ENCODE measurements at places on chromosomes 1 and 21.
A peak's percentile ranks its signal among the peaks of the same experiment; 100 is the strongest.

DNA sequence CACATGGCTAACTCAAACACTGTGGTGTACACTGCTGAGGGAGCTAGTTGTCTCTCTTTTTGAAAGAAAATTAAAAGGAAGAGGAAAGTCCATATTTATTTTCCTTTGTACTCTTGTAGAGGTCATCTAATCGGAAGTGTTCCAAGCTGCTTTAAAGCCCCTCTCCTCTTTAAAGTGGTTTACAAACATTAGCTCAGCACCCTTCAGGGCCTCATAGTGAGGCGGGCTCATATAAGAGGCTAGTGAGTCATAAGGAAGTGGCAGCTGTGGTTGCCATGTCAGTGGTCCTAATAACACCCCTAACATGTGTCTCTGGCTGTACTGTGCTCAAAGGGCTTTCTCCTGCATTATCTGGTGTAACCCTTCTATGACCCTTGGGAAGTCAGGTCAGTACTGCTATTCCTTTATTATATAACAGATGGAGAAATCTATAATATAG, 104.4 kb upstream of the SERBP1 start:
- no peak overlapping the region for H3K4me3 ChIP-seq
- no peaks in the 10 kb centered on the region for H3K36me3 ChIP-seq
- DNase-seq, result peak; percentile 55

- no peaks in the 10 kb centered on the region for H3K27me3 ChIP-seq
- DNase-seq, result no peak
- H3K4me3 ChIP-seq, result no peak overlapping the region
- H3K36me3 ChIP-seq, result no peaks in the 10 kb centered on the region
- no peak overlapping the region for H3K27ac ChIP-seq
Measured at GRCh38 chr1:178607718-178608408, 95.0 kb downstream of the TEX35 start.

DNA sequence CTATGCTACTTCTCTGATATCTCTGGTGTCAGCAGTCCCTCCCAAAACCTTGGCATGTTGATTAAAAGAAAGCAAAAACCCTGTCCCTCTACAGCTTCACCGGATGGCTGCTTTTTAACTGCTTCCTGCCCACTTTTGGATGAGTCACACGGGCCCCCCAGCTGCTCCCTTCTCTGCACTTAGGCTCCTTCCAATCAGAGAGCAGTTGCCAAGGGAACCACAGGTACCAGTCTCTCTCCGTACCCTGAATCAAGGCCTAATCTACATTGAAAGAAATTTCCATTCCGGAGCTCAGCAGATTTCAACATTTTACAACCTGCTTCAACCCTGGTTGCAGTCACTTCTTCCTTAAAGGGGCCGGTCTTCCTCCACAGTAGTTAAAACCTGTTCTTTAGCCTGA, 70.6 kb upstream of the GJB5 start:
- H3K36me3 ChIP-seq, result no peaks in the 10 kb centered on the region
- peaks cover 8% of the 10 kb centered on the region for H3K4me1 ChIP-seq
- no peak overlapping the region for H3K4me3 ChIP-seq
- no peak for DNase-seq

DNA sequence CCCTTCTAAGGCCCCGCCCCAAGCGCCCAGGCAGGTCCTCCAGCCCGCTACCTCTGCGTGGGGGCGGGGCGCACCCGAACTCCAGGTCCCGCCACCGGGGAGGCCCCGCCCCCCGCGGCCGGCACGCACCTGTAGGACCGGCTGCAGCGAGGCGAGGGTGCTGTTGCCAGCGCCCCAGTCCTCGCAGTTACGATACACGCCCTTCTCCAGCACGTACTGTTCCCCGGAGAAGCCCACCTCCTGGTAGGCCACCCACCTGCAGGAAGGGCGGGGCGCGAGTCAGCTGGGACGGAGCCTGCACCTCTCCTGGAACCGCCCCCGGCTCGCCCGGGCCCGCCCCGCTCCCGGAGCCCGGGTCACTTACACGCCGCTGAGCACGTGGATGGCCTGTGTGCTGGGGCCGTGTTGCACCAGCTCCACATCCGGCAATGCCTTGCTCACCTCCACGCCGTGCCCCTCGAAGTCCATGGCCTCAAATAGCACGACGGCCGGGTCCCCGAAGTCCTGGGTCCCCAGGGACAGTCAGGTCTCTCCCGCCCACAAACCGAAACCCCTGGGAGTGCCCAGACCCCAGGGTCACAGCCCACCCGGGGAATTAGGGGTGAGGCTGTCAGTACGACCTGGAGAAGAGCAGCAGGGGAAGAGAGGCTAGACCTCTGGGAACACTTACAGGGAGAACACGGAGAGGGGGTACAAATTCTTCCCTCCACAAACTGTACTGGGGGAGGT, 17.3 kb downstream of the CRYBG2 start:
- DNase-seq, result peak; percentile 93
- peaks cover 10% of the 10 kb centered on the region for H3K27me3 ChIP-seq
- peak overlapping the region; percentile 61 for H3K4me3 ChIP-seq
- H3K27ac ChIP-seq, result no peak overlapping the region
- no peaks in the 10 kb centered on the region for H3K36me3 ChIP-seq
- peaks cover 18% of the 10 kb centered on the region for H3K4me1 ChIP-seq

- H3K27me3 ChIP-seq, result no peaks in the 10 kb centered on the region
- H3K36me3 ChIP-seq, result no peaks in the 10 kb centered on the region
- H3K27ac ChIP-seq, result no peak overlapping the region
- no peak for DNase-seq
- H3K4me3 ChIP-seq, result no peak overlapping the region
Measured at GRCh38 chr1:200364831-200365230, 45.0 kb downstream of the ZNF281 start.

- no peak for DNase-seq
- H3K27me3 ChIP-seq, result no peaks in the 10 kb centered on the region
- H3K36me3 ChIP-seq, result peaks cover 18% of the 10 kb centered on the region
- no peak overlapping the region for H3K4me3 ChIP-seq
- H3K4me1 ChIP-seq, result peaks cover 70% of the 10 kb centered on the region
Measured at GRCh38 chr1:39416609-39417008, 74.8 kb upstream of the BMP8A start.

DNA sequence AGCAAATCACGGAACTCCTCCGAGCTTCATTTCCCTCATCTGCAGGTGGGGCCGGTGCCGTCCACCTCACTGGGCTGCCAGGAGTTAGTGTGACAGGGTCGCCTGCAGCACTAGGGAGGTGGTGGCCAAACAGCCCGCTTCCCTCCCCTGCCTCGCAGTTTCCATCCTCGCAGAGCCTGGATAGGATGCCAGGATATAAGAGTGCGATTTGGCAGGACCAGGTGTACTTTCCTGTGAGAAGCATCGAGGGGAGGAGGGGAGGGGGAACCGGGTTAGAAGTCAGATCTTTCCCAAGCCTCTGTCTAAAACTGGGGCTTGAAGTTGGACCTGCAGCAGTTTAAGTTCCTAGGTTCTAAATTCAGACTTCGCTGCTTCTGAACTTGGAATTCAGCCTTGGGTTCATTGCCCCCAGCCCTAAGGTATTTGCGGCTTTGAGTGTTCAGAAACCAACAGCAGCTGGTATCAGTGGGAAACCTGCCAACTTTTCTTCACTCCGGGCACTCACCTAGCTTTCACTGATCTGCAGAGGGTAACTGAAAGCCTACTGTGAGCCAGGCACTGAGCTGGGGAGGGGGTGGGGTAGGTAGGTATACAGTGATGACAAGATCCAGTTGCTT, 1.7 kb upstream of the JUN start:
- H3K27me3 ChIP-seq, result no peaks in the 10 kb centered on the region
- peak overlapping the region; percentile 86 for H3K4me3 ChIP-seq
- peaks cover 10% of the 10 kb centered on the region for H3K36me3 ChIP-seq
- peak overlapping the region; percentile 100 for H3K27ac ChIP-seq
- peak; percentile 80 for DNase-seq

DNA sequence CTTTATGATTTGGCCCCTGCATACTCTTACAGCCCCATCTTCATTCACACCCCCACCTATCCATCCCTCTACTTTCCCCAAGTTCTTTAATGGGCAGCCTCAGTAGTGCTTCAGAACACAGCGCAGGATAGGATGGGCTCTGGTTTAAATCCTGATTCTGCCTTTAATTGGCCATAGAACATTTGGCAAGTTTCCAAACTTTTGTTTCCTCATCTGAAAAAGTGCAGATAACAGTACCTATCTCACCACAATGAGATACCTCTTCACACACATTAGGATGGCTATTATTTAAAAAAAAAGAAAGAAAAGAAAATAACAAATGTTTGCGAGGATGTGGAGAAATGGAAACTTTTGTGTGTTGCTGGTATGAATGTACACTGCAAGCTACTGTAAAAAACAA, 142.5 kb upstream of the VANGL1 start:
- no peak for DNase-seq
- H3K4me3 ChIP-seq, result no peak overlapping the region
- no peaks in the 10 kb centered on the region for H3K36me3 ChIP-seq
- no peaks in the 10 kb centered on the region for H3K4me1 ChIP-seq

- no peak for DNase-seq
- no peaks in the 10 kb centered on the region for H3K27me3 ChIP-seq
- H3K4me3 ChIP-seq, result no peak overlapping the region
- H3K36me3 ChIP-seq, result no peaks in the 10 kb centered on the region
- H3K4me1 ChIP-seq, result no peaks in the 10 kb centered on the region
Measured at GRCh38 chr1:242019018-242019417, 20.1 kb upstream of the MAP1LC3C start.

GRCh38 chr1:152768847-152769533, 6.0 kb upstream of the LCE1F start:
- no peak overlapping the region for H3K4me3 ChIP-seq
- no peaks in the 10 kb centered on the region for H3K4me1 ChIP-seq
- H3K27me3 ChIP-seq, result no peaks in the 10 kb centered on the region
- no peaks in the 10 kb centered on the region for H3K36me3 ChIP-seq
- H3K27ac ChIP-seq, result no peak overlapping the region

DNA sequence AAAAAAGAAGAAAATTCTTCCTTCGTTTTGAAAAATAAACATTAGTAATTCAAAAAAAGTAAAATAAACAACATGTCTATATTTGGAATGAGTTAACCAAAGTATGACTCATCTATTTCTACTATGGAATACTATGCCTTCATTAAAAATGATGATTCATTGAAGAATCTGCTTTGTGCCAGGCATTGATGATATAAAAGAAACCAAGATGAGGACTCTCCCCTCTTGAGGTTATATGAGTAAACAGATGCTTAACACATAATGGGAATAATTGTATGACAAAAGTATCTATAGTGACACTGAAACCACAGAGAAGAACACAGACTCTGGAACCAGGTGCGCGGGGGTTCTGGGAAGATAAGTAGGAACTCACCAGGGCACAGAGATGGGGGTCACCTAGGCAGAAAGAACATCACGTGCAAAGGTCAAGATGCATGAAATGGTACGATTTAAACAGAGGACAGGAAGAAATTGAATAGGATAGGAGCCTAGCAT, 18.8 kb downstream of the ELF3 start:
- peaks cover 5% of the 10 kb centered on the region for H3K4me1 ChIP-seq
- no peak overlapping the region for H3K4me3 ChIP-seq
- H3K27ac ChIP-seq, result no peak overlapping the region
- no peaks in the 10 kb centered on the region for H3K27me3 ChIP-seq

- no peaks in the 10 kb centered on the region for H3K36me3 ChIP-seq
- no peak overlapping the region for H3K27ac ChIP-seq
- no peaks in the 10 kb centered on the region for H3K27me3 ChIP-seq
- no peak overlapping the region for H3K4me3 ChIP-seq
- no peaks in the 10 kb centered on the region for H3K4me1 ChIP-seq
Measured at GRCh38 chr1:16055613-16056520, 12.3 kb downstream of the CLCNKB start.

- H3K4me1 ChIP-seq, result no peaks in the 10 kb centered on the region
- no peak for DNase-seq
- no peaks in the 10 kb centered on the region for H3K27me3 ChIP-seq
- peaks cover 92% of the 10 kb centered on the region for H3K36me3 ChIP-seq
- no peak overlapping the region for H3K4me3 ChIP-seq
- no peak overlapping the region for H3K27ac ChIP-seq
Measured at GRCh38 chr1:150836129-150836773, 28.2 kb upstream of the CTSK start.

DNA sequence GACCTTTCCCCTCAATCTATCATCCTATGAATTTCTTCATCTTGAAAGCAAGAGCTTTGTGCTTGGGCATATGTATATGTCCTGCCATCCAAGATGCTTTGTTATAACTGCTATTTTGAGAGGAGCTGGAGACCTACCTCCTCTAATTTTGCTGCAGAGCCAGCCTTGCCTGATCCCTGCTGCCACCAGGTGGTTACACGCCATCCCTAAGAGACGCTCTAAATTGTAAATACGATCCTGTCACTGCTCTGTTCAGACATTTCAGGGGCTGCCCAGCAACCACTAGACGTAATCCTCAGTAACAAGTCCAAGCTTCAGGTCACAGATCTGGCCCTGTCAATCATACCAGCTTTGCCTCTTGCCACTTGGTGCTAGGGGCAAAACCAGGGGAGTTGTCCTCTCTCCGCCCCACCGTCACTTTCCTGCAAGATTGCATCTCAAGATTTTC, 32.9 kb downstream of the GPA33 start:
- no peak overlapping the region for H3K4me3 ChIP-seq
- no peaks in the 10 kb centered on the region for H3K36me3 ChIP-seq
- no peak overlapping the region for H3K27ac ChIP-seq
- H3K4me1 ChIP-seq, result peaks cover 6% of the 10 kb centered on the region
- DNase-seq, result no peak
- H3K27me3 ChIP-seq, result no peaks in the 10 kb centered on the region

GRCh38 chr1:212624976-212625501, 16.5 kb downstream of the ATF3 start:
- H3K36me3 ChIP-seq, result peaks cover 4% of the 10 kb centered on the region
- no peak overlapping the region for H3K4me3 ChIP-seq
- no peak overlapping the region for H3K27ac ChIP-seq
- H3K27me3 ChIP-seq, result no peaks in the 10 kb centered on the region
- H3K4me1 ChIP-seq, result peaks cover 10% of the 10 kb centered on the region

GRCh38 chr1:164417016-164417704, 141.8 kb upstream of the PBX1 start:
- H3K27me3 ChIP-seq, result no peaks in the 10 kb centered on the region
- H3K4me3 ChIP-seq, result no peak overlapping the region
- no peaks in the 10 kb centered on the region for H3K36me3 ChIP-seq
- DNase-seq, result no peak

DNA sequence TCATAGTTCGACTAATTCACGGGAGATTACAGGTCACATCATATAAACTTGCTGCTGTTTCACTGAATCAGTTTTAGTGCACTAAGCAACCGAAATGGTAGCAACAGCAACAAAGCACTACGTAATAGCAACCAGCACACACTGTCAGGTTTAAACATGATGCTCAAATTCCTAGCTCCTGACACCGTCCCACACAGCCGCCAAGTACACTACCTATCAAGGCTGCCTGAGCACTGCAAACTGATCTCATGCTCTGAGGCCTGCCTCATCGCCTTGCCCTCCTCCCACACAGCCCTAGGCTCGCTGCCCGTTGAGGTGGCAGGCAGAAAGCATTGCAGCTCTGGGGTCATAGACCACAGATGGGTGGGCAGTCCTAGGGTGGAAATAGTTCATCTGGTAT, 12.4 kb downstream of the LAMC2 start:
- no peak for DNase-seq
- no peaks in the 10 kb centered on the region for H3K36me3 ChIP-seq
- H3K4me1 ChIP-seq, result no peaks in the 10 kb centered on the region

- H3K27ac ChIP-seq, result no peak overlapping the region
Measured at GRCh38 chr1:96427616-96428015, 294.0 kb upstream of the PTBP2 start.

- no peaks in the 10 kb centered on the region for H3K4me1 ChIP-seq
- DNase-seq, result no peak
- no peak overlapping the region for H3K4me3 ChIP-seq
- no peaks in the 10 kb centered on the region for H3K36me3 ChIP-seq
Measured at GRCh38 chr1:228471762-228472398, 15.3 kb upstream of the RNF187 start.

GRCh38 chr1:70945251-70945650, 102.4 kb downstream of the PTGER3 start:
- DNase-seq, result no peak
- no peak overlapping the region for H3K4me3 ChIP-seq
- no peak overlapping the region for H3K27ac ChIP-seq
- H3K36me3 ChIP-seq, result no peaks in the 10 kb centered on the region

Measured in lower lobe of right lung (tissue), 2 donors.